Smooth muscle cell of bladder (primary cell): ENCODE measurements at places on chromosomes 1 and 21. TPM values are rescaled to one million over a fixed set of nuclear protein-coding genes. Genes with fewer than 3 reads are reported as not detected.

IPO13 gene
- total RNA-seq = 13.4 and 17.5 TPM in 2 replicates

NKAIN1 gene
- total RNA-seq = 0.09 TPM in 1 of 2 replicates, not detected in the other

FAM131C gene
- total RNA-seq = under 0.01 and 0.09 TPM in 2 replicates

TP73 gene
- total RNA-seq = not detected in 2 replicates

PTGS2 gene
- 30.7 and 53.3 TPM in 2 replicates for total RNA-seq

RGS16 gene
- 0.71 and 2.4 TPM in 2 replicates for total RNA-seq

SLC6A17 gene
- under 0.01 and 0.09 TPM in 2 replicates for total RNA-seq

ZYG11A gene
- total RNA-seq = 0.46 and 1.00 TPM in 2 replicates

FBXO28 gene
- 21.2 and 22.1 TPM in 2 replicates for total RNA-seq

SETD4 gene
- total RNA-seq = 9.7 and 10.5 TPM in 2 replicates

FAAH gene
- 0.43 and 1.8 TPM in 2 replicates for total RNA-seq

GPR37L1 gene
- under 0.01 TPM in 1 of 2 replicates, not detected in the other for total RNA-seq

MYOG gene
- total RNA-seq = not detected in 2 replicates
